ENCODE measurements at places on chromosomes 11 and 22. TPM values are rescaled to one million over a fixed set of nuclear protein-coding genes. Genes with fewer than 3 reads are reported as not detected.

GRCh38 chr11:108241330-108242037 is 18.6 kb downstream of the ATM start:
- no peak for DNase-seq

- DNase-seq = peak; percentile 85
Measured at GRCh38 chr22:29073618-29074275, 912 bp downstream of the KREMEN1 start.

- DNase-seq = no peak
Measured at GRCh38 chr11:16825968-16826367, 87.5 kb downstream of the C11orf58 start.

DNA sequence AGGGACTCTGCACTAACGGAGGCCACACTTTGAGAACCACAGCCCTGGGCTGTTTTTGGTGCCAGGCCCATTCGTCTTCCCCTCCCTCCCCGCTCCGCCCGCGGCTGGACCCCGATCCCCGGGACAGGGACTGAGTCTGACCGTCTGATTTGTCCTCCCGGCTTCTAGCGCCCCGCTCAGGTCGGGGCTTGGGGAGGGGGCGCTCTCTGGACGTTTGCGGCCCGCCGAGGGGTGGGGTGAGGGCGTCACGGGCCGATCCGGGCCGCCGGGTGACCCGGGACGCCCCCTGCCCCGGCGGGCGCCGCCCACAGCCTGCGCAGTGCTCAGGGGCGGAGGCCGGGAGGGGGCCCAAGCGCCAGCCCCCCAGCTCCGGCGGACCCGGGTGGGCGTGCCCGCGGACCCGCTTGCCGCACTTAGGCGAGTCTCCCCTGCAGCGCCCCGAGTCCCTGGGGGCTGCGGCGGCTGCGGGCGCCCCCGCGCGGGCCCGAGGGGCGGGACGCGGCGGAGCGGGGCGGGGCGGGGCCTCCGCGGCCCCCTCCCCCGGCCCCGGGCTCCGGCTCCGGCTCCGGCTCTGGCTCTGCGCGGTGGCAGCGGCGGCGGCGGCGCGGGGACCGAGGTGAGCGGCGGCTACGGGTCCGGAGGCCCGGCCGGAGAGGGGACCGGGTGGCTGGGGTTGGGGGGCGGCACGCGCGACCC is 33.7 kb upstream of the PRR5 start:
- DNase-seq = no peak

- DNase-seq = no peak
Measured at GRCh38 chr11:79313530-79313913, 127.3 kb downstream of the TENM4 start.

DNA sequence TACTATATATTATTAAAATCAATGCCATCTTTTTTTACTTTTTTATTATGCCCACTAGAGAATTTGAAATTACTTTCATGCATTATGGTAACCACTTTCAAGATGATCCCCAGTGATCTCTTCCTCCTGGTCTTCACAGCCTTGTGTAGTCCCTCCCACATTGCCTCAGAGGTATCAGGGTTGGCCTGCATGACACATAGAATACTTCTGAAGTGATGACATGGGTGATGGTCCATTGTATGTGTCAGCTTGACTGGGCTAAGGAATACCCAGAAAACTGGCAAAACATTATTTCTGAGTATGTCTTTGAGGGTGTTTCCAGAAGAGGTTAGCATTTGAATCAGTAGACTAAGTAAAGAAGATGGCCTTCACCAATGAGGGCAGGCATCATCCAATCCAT is 14.2 kb upstream of the ISX start:
- no peak for DNase-seq

- no peak for DNase-seq
Measured at GRCh38 chr11:61142424-61142823, 18.8 kb downstream of the VPS37C start.

DNA sequence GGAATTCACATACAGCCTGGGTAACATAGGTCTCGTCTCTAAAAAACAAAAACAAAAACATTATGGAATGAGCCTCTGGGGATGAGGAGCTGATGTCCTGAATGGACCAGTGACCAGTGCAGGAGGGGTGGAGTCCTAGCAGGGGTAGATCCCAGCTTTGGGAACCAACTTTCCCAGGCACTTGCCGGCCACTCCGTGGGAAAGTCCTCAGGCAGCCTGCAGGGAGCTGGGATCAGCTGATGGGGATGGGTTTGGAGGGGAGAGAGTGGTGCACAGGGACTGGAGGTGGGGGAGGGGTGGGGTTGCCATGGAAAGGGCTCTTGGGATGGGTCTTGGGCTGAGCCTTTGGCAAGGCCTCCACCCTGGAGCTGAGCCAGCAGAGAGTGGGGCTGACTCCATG is 19.1 kb downstream of the MGAT3 start:
- no peak for DNase-seq

GRCh38 chr11:117441146-117441975 is 113.7 kb downstream of the CEP164 start:
- no peak for DNase-seq

DNA sequence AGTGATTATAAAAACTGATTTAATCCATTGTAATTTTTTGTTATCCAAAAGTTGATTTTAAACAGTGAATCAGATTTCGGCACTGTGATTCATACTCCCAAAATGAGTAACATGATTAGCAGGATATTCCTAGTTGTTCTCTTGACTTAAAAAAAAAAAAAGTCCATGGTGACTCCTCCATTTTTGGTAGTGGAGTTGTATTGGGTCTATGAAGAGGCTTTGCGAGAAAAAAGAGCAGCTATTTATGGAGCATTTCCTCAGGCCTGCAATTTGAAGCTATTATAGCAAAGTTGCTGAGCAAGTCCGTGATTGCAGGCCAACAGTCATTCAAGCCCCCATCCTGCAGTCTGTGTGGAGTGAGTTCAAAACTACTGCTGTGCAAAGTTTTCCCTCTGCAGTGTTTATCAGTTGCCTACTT is 28.8 kb downstream of the YAP1 start:
- DNase-seq = no peak

DNA sequence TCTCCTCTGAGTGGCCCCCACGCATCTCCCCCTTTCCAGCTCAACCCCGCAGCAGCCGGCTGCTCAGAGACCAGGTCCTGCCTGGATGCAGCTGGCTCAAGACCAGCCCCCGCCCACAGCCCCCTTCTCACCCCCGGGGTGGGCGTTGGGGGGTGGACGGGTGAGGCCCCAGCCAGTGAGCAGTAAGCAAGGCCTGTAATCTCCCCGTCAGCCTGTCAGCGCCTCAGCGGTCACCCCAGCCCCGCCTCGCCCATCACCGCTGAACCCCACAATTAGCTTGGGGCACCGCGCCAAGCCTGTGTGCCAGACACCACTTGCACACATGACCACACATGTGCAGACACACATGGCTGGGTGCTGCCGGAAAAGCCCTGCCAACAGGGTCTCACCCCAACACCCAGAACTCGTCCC is 5.9 kb downstream of the PLXNB2 start:
- no peak for DNase-seq

DNA sequence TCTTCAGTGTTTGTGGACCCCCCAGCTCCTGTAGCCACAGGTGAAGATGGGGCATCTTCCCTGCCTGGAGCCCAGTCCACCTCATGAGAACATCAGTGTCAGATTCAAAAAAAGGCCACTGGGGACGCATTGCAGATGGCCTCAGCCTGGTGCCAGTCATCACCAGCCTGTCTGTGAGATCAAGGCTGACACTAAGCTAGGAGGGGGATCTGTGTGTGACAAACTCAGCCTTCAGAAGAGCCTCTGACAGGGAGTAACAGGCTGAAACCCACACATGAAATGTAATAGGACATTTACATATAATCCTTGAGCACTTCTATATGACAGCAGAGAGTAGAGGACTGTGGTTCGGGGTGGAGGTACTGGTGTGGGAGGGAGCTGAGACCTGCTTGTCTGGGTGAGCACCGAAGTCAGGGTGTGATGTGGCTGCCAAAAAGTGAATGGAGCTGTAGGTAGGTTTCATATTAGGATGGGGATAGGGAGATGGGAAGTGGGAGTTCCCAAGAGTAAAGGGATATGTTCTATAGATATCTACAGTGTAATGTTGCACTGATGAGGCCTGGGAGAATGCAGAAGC is 20.5 kb upstream of the CCDC134 start:
- no peak for DNase-seq

- DNase-seq = no peak
Measured at GRCh38 chr11:71371674-71372069, 76.5 kb downstream of the DHCR7 start.

GRCh38 chr22:38753948-38754750 is 1.6 kb downstream of the SUN2 start:
- no peak for DNase-seq

- no peak for DNase-seq
Measured at GRCh38 chr22:44200451-44200850, 19.7 kb downstream of the PARVG start.

DNA sequence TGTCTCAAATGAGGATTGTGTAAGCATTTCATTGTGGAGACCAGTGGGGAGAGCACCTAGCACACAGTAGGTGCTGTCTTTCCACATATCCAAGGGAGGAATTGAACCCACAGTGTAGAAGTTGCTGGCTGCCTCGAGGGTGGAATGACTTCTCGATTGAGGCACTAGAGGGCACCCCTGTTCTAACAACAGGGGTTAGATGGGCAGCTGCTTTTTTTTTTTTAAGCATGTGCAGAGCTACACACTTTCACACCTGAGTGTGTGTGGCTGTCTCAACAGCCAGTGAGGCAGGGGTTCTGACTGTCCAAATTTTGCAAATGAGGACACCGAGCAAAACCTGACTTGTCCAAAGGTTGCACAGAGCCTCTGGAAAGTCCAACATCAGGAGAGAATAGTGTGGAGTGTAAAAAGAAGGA is 118.2 kb upstream of the CRYBB3 start:
- DNase-seq = no peak

- DNase-seq = no peak
Measured at GRCh38 chr11:85699957-85700741, 14.2 kb upstream of the CCDC89 start.

DNA sequence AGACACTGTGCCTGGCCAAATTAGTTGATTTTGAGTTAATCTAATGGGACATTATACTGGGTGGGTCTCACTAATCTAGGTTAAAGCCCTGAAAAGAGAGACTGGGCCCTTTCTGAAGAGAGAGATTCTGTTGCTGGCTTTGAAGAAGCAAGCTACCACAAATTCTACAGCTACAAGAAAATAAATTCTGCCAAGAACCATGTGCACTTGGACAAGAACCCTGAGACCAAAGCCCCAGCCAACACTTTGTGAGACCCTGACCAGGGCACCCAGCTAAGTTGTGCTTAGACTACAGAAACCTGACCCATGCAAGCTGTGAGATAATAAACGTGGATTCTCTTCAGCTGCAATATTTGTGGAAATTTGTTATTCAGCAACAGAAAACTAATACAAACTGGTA is 20.1 kb upstream of the SPON1 start:
- DNase-seq = no peak

GRCh38 chr11:35163702-35164496 is 24.9 kb downstream of the CD44 start:
- DNase-seq = no peak

DNA sequence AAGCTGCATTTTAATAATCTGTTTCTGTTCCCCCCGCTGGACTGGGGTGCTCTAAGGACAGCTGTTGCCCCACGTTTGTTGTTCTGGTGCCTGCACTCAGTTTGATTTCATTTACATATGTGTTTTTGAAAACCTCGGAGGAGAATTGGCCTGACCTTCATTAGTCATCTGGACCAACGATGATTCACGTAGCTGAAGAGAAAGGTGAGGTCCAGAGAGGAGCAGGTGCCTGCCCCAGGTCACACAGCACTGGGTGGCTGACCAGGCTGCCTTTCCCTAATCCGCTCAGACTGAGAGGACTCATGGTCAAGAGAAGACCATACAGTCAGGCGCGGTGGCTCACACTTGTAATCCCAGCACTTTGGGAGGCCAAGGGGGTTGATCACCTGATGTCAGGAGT is 3.8 kb downstream of the CSDC2 start:
- DNase-seq = no peak

DNA sequence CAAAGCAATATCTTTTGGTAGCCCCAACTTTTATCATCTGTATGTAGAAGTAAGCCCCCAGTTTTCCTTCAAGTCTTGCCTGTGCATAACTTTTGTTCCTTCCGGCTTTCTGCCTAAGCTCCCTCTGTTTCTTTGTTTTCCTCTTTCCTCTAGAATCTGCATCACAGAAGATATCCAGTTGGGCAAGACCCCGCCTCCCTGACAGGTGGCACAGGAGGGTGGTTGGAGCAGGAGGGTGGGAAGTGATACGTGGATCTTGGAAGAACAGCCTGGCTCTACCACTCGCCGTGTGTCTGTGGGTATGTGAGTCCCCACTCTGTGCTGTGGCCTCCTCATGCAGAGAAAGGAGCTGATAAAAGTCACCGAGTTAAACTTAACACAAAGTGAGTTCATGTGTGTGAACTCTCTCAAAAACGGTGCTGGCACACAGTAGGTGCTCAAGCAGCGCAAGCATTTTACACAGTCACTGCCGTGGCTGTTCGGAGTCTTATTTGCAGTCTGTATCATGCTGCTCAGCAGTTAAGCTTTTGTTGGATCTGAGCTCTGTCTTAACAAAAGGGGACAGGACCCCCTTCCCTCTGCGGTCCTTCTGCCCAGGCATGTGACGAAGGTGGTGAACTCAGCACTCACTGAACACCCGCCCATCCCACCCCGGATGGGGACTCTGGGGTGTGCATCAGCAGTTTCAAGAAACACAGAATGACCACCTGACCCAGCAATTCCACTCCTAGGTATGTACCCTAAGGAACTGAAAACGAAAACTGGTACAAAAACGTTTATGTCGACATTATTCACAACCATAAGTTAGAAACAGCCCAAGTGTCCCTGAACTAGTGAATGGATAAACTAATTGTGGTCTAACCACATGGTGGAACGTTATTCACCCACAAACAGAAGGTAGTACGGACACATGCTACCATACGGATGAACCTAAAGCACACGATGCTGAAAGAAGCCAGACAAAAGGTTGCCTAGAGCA is 249.1 kb downstream of the CTTN start:
- no peak for DNase-seq

DNA sequence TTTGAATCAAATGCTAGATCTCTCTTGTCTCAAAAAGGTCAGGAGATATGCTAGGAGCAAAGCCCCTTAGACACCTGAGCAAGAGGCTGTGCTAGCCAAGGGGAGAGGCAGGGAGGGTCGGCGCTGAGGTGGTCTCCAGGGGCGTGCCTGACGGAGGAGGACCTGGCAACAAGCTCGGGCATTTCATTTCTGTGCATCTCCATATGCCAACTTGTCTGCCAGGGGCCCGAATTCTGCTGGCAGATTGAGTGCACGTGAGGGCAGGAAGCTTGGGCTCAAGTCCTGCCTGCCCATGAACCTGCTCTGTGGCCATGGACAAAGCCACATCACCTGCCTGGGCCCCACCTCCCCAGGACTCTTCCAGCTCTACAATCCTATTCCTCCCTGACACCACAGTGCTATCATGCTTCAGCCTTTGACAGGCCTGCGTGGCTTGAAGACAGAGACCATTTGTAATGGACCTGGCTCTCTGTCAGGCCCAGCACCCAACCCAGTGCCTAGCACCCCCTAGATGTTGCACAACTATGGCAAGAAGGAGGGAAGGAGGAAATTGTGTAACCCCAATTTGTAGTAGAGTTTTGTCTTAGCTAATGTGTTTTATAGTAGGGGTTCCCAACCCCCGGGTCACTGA is 16.3 kb upstream of the VSIG10L2 start:
- DNase-seq = peak; percentile 72

Gene GRK2
- total RNA-seq = 41.5 TPM

Gene C1QTNF5
- 9.3 TPM for total RNA-seq

Gene KREMEN1
- total RNA-seq = 5.4 TPM

Gene MMP13
- total RNA-seq = 0.21 TPM

Gene TRIM21
- total RNA-seq = 19.3 TPM

Gene SNU13
- 126 TPM for total RNA-seq

Gene ATM
- 72.1 TPM for total RNA-seq

Gene FOLR3
- total RNA-seq = not detected

Gene EHF
- total RNA-seq = not detected

Gene ACRV1
- not detected for total RNA-seq

All from osteocyte (in vitro differentiated cells).